C1 segment of cervical spinal cord (tissue), 14 donors: ENCODE measurements at places on chromosomes 7 and 10.

DNA sequence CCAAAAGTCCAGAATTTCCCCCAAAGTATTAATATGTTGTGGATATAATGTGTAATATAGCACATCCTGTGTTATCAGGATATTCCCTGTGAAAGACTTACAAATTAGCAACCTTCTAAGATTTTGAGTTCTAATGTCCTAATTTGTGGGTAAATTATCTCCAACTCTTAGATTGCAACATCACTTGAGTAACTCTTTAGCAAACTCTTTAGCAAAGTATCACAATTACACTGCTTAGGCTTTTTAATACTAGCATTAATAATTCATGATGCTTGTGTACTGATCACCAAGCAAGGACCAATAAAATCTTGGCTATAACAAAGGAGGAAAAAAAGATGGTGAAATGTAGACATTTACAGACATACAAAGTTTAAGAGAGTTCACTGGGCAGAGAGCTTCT is 27.7 kb downstream of the HIP1 start:
- no peak for DNase-seq

- DNase-seq = no peak
These were observed 62.4 kb upstream of the MKLN1 start for GRCh38 chr7:131265227-131265626.

- no peak for DNase-seq
These were observed 17.0 kb downstream of the TRA2A start for GRCh38 chr7:23514755-23515154.

DNA sequence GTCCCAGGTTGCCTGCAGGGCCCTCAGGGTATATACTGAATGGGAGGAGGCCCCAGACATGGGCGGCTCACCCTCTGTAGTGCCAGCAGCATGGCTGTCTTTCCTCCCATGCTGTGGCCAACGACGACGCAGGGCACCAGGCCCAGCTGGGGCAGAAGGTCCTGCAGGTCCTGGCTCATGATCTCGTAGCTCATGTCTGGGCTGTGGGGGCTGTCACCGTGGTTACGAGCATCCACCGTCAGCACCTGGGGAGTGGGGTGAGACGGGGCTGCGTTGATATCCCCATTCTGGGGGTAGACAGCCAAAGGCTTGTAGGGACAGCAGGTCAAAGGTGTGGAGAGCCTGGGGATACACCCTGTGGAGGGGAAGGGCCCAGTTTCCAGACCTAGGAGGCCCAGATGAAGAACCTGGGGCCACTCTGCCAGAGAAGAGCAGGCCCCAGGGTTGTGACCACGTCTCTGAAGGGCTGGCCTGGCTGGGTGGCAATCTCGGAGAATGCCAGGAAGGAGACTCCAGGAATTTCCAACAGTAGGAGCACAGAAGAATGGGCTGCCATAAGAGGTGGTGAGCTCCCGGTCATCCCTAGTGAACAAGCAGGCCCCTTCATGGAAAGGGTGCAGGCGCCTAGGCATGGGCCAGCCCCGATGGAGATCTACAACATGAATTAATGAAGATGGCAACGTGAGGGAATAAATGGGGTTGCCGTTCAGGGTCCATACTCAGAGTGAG is 947 bp downstream of the ABHD11 start:
- no peak for DNase-seq

DNA sequence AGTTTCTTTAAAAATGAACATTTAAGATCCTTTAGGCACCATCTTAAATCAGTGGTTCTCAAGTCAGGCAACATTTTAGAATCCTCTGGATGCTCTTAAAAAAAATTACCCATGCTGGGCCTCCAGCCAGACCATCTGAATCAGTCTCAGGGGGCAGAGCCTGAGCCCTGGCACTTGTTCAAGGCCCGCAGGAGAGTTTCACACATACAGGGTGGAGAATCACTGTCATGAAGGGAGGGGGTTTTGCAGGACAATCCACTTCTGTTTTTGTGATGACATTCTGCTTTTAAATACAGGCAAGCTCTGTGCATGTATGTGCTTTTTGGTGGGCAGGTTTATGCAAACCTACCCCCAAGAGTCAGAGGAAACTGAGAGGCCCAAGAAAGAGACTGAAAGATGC is 268.6 kb downstream of the SEC23IP start:
- DNase-seq = no peak

GRCh38 chr7:27122077-27122910 is 8.3 kb downstream of the HOXA4 start:
- no peak for DNase-seq

DNA sequence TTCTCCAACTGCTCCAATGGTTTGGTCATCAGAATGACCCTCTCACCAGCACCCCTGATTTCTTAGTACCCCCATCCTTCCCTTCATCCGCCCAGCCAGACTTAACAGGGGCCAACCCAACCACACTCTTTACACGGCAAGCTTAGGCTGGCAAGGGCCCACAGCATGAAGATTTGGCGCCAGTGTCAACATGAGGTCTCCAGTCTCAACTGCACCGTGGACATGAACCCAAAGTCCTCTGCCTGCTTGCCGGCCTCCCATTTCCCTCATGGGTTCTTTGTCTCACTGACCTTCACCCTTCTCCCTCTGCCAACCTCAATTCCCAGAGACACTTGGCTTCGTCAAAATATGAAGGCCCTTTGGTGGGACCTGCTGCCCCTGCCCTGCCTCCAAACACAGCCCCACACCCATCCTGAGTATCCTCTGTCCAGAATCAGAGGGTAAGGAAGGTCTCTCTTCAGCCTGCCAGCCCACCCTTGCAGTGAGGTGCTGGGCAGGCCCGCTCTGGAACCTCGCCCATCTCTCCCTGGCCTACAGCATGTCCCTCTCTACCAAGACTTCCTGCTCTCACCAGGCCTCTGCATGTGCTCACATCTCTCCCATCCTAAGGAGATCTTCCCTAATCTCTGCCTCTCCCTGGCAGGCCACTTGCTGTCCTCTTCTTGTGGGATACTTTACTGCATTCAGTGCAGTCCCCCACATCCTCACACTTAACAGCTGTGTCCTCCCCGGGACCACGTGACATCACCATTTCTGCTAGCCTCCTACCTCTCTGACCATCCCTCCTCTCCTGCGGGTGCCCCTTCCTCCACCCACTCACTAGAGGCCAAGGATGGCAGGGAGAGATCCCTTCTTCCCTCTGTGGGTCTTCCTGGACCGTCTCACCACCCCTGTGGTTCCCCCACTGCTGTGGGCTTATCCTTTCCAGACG is 91.7 kb upstream of the ZMIZ1 start:
- DNase-seq = no peak

GRCh38 chr7:148060724-148061123 is 529.8 kb upstream of the C7orf33 start:
- DNase-seq = no peak

GRCh38 chr10:20195076-20195475 is 378.8 kb downstream of the PLXDC2 start:
- no peak for DNase-seq

DNA sequence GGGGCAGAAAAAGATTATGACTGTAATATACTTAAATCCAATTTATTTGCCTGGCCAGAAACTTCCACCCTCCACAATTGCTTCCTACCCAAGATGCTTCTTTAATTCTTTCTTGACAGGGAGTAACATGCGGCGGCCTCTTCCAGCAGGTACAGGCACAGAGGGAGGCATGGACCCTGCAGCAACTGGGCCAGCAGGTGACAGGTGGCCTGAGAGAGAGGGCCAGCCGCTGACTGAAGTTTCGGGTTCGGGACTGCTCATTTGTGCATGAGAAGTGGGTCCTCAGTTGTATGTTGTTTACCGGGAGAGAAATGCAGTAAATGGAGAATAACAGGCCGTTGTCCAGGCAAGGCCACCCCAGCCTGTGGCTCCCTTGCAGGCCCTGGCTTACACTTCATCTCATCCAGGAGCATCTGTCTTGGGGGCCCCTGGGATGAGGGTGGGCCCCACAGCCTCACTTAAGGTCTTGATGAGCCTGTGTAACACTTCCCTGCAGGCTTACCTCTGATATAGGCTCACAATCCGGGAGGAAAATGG is 72.5 kb downstream of the C10orf143 start:
- no peak for DNase-seq

- DNase-seq = no peak
These were observed 142.9 kb downstream of the RAB11FIP2 start for GRCh38 chr10:117903854-117904253.

DNA sequence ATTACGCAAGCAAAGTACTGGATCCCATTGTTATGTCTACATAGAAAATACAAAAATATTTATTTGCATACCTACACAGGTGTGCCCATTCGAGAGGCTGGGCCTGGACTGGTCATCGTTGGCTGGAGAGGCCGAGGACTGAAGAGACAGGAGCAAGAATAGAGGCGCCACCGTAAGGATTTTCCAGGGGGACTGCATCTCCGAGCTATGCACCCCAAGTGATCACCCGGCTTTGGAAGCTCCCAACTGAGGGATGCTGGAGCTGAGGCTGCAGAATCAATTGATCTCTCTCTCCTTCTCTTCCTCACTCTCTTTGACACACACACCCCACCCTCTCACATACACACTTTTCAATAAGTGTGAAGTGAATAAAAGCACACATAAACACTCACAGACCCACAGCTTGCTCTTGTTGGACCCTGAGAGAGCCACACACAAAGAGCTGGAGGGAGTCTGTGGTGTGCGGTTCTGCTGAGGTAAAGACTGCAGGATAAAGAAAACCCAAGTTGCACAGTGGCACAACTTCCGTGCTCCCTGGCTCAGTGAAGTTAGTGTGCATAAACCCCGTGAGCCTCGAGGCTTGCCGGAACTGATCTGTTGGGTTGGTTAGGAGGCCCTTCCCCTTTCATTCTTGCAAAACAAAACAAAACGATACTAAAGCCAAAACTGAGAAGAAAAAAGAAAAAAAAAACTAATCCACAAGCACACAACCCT is at the start of gene AOAH:
Gene AOAH (minus strand): TSS at position 544 of the 714 bp plus-strand sequence. CDS start 346 bp downstream, at position 198.
- no peak for DNase-seq

DNA sequence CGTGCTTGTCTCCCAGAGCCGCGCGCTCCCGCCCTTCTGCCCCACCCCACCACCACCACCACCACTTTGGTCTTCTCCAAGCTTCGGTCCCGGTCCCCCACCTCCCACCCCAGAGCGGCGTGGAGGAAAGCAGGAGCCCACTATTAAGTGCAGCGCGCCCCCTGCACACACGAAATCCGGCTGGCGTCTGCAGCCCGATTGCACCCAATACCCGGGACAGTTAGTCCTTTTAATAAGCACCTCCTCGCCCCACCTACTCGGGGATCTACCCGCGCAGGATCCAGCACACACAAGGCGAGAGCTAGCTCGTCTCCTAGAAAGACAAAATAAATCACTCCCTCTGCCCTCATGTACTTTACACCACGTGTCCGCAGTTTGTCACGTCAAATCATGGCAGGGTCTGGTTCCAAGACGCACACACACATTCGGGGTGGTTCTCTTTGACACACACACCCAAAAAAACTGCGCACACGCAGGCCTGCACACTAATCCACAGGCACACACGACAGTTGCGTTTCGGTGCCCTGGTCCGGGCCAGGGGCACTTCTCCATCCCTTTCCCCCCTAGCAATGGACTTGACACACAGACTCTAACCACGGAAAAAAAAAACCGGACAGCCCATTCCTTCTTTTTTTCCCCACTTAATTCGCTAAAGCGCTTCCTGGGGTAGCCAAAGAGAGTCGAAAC is 1.6 kb downstream of the SFMBT2 start:
- no peak for DNase-seq

GRCh38 chr7:130904031-130904757 is 170.2 kb upstream of the KLF14 start:
- DNase-seq = no peak

DNA sequence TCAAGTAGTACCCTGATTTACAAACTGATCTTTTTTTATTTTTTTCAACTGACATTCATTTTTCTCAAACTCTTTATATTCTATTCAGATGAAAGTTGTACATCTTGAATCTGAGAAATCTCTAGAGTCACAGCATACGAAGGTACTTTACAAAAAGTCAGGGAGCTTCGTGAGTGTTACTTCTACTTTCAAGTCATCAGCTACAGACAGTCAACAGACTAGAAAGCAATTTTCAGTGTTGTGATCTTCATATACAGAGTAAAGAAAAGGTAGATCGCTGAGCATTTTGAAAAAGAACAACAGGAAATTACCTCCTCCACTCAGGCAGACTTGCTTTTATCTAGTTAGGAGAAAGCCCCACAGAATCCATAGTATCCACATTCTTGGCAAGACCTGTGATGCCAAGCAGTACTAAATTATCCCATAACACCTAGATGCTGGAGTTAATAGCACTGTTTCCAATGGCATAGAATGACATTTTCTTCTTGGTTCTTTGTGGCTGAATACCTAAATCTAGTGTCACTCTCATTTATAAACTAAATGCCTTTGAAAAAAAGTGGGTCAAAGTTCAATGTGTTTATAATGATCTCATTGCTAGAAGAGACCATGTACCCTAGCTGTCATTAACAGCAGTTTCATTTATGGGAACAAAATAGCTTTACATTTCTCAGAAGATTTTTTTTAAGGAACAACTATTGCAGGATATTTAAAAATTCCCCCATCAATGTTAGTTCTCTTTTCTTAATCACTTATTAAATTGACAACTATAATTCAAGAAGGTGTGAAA is 12.0 kb upstream of the ZNF800 start:
- no peak for DNase-seq

- DNase-seq = no peak
These were observed 13.6 kb downstream of the CPA1 start for GRCh38 chr7:130393841-130394411.

GRCh38 chr10:35927990-35928488 is 285.9 kb upstream of the FZD8 start:
- no peak for DNase-seq

DNA sequence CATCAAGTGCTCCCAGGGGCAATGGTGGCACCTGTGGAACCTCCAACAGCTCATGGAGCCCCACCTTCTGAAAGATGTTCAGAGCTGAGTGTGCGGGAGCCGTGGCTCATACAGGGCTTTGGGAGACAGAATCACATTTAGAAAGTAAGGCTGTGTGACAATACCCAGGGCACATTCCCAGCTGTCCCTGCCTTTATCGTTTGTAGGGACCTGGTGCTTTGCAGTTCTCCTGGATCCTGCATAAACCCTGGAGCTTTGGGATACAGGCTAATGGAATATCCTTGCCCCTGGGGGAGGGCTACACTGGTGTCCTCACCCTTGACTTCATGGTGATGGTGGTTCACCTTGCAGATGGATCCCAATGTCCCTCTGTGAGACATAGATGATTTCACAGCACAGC is 134.8 kb upstream of the LAMB4 start:
- DNase-seq = no peak

DNA sequence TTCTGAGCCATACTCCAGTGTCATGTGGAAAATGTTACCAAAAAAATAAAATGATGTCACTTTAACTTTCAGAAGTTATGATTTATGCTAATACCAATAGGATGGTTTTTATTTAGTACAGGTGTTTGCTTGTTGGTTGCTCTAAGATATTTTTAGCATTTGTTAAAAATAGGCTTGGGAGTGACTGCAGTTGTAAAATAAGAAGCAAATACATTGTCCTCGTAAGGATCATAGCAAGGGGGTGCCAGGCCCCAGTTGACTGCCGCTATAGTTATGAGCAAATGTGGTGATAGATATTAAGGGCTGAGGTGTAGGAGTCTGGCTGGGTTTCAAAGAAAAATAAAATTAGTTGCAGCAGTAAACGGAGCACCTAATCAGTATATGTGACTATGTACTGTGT is 354.4 kb upstream of the BMPER start:
- DNase-seq = no peak
